NCI-H1930 (cell line): ENCODE measurements at places on chromosomes 11 and 22.

DNA sequence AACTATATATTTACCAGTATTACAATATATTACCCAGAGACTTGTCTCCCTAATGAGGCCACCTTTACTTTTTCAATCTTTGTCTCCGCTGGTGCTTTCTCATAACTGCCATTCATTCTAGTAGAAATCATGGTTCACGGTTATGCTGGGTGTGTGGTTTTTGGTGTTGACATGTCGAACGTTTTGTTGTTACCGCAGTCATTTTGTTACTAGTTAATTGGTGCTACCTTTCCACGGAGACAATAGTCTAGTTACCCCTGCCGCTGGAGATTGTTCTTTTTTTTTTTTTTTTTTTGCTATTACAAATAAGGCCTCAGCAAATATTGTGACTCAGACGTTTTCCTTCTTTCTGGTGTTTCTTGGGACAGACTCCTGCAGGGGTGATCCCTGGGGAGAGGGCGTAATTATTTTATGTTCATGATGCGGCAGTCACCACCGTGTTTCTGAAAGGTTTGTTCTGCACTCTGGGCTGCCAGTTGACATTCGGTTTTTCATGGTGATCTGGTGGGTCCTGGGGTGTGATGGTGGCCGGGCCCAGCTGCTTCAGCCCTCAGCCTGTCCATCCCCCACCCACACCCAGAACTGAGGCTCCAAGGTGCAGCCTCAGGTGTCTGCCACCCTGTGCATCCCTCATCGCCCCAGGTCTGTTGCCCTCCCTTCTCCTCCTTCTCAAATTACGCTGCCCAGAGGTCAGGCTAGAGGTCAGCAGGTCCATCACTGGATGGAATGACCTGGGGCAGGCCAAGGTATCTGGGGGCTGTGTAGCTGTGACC lies 28.6 kb downstream of the LRP5 start:
- DNase-seq = no peak

DNA sequence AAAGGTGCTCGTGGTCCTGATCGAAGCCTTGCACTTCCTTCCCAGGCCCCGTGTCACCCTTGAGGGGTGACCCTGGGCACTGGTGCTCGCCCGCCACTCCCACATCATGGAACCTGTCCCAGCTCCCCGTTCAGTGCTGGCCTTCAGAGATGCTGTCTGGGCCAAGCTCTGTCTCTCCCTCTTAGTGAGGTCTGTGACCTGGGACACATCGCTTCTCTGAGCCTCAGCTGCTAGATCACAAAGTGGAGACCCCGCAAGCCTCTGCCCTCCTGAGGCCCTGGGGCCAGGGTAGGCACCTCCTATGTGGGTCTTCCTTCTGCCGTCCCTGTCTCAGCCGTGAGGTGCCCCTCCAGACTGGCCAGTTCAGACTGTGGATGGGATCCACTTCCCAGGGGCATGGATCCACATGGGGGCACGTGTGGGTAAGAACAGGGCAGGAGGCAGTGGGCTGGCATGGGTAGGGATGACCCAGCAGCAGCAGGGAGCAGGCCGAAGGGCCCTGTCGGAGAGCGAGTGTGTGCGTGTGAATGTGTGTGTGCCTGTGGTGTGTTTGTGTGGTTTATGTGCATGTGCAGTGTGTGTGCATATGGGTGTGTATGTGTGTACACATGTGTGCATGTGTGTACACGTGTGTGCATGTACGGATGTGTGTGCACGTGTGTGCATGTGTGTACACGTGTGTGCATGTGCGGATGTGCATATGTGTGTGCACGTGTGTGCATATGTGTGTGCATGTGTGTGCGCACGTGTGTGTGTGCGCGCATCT lies 1073.7 kb downstream of the BRD1 start:
- DNase-seq = no peak

DNA sequence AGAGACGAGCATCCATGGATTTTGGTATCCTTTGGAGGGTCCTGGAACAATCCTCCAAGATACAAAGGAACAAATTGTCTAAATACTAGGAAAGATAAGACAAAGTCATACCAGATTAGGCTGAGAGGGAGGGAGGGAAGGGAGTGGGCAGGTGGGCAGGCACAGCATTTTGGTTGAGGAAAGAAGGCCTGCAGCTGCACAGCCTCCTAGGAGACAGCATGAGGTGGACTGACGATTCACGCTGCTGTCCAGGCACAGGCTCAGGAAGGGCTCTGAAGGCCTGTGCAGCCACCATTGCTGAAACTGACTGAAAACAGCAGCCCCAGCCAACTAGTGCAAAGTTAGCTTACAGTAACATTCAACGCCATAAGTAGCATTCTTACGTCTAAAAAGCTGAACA lies 64.7 kb downstream of the PACSIN2 start:
- no peak for DNase-seq

GRCh38 chr11:110337570-110338193 lies 41.3 kb upstream of the RDX start:
- DNase-seq = no peak
